Right ventricle myocardium inferior (tissue), 1 donor: ENCODE measurements at places on chromosomes 13 and 19. TPM values are rescaled to one million over a fixed set of nuclear protein-coding genes. Genes with fewer than 3 reads are reported as not detected.

The IGLON5 gene
- not detected for total RNA-seq

The CASP14 gene
- total RNA-seq: not detected

DNA sequence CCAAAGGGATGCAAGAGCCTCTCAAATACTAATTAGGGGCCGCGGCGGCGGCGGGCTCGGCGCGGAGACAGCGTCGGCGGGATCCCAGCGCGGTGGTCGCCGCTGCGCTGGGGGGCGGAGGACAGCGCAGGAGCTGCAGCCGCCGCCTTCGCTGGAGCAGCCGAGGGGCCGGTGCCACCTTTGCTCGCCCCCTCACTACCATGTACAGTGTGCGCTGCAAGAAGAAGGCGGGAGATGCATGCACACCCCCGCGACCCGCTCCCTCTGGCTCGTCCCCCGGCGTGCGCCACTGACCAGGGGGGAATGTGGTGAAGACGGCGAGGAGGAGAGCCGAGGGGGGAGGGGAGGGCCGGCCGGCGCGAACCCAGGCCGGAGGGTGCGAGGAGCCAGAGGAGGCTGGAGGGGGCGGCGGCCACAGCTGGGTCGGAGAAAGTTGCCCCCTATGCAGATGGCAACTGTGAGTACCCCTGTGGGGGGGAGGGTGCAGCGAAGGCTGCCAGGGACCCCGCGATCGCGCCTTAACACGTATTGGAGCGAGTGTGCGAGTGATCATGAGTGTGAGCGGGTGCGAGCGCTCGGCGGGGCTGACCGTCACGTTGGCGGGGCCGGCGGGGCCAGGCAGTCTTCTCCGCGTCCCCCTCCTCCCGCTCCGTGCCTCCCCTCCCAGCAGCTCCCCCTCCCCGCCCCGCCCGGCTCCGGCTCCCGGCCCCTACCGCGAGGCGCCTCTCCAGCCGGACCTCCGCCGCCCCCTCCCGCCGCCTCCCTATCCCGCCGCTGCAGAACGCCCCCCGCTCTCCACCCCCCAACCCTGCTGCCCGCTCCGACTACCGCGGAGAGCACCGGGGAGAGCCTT, 808 bp downstream of the SLITRK5 start:
- DNase-seq: no peak

- no peak for DNase-seq
Measured at GRCh38 chr19:7924651-7925170, 1.2 kb downstream of the CTXN1 start.
